ENCODE measurements at places on chromosomes 3 and 15.

GRCh38 chr15:40807888-40808461, 702 bp upstream of the DNAJC17 start:
- no peak for DNase-seq

GRCh38 chr3:30293621-30294240, 312.7 kb upstream of the TGFBR2 start:
- no peak for DNase-seq

- DNase-seq: no peak
These were observed 681.2 kb upstream of the GRM7 start for GRCh38 chr3:6179761-6180160.

GRCh38 chr15:84987949-84988624, 6.4 kb downstream of the PDE8A start:
- no peak for DNase-seq

- DNase-seq: no peak
These were observed 4.4 kb upstream of the LRRC15 start for GRCh38 chr3:194373899-194374298.

- peak; percentile 13 for DNase-seq
These were observed 104.7 kb downstream of the UNC13C start for GRCh38 chr15:54082836-54083492.

- DNase-seq: no peak
These were observed 7.0 kb upstream of the KLF15 start for GRCh38 chr3:126364130-126364695.

DNA sequence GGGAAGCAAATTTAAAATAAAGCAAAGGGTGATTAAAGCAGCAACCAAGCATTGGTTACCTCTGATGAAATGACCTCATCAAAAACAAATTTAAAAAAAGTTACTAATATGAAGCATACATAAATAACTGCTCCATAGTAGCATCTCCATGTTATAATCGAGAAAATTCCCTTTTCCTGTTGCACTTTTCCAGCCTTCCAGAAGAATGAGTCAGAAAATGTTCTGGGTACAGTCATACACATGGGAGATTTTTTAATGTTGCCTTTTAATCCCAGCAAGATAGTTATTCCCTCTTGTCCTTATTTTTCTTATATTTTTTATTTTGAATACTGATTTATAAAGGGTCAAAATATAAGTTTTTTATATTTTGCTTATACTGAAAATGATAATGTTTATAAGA, 2.6 kb upstream of the TMCO5A start:
- no peak for DNase-seq

DNA sequence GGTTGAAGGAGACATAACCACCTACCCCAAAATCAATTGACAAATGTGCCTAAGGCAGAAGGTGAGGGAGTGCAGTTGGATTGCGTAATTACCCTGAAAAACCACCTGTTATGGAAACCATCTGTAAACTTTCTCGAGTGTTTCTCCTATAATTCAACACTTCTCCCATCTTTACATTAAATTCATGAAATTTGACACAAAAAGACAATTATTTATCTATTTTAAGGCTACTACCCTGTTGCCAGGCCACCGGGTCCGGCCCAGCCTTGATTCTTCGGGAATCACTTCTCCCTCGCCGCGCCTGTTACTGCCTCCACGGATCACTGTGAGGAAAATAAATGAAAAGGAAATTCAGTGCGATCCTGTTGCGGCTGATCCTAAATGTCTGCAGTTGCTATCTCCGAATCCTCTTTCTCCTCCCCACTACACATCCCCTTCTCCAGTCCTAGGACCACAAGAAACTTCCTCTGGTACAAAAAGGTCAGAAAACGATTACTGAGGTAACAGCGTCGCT, 646 bp downstream of the IQCB1 start:
- DNase-seq: no peak

DNA sequence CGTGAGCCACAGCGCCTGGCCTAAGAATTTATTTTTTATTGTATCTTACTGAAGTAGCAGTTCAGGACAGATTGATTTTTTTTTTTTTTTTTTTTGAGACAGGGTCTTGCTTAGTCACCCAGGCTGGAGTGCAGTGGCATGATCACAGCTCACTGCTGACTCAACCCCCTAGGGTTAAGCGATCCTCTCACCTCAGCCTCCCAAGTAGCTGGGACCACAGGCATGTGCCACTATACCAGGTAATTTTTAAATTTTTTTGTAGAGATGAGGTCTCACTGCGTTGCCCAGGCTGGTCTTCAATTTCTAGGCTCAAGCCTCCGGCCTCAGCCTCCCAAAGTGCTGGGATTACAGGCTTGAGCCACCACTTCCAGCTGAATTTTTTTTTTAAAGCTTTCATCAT, 99.8 kb upstream of the HERC1 start:
- no peak for DNase-seq

DNA sequence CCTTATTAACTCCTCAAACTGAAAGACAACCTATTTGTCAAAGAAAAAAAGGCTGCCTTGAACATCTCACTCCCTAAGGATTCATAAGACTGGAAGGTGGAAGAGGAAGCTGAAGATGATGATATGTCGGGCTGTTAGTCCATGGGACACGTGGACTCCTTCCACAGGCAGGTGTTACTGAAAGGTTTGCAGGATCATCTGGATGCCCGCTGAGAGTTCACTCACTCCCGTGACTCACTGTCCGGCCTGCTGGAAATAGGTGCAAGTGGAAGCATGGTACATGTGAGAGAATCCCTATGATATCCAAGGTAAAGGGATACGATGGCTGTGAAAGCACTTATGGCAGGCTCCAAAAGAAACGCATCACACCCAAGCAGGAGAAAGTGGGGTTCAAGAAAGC, 33.3 kb upstream of the FBN1 start:
- no peak for DNase-seq

Data from NT2/D1 (cell line).